ENCODE measurements at places on chromosomes 4 and X.

DNA sequence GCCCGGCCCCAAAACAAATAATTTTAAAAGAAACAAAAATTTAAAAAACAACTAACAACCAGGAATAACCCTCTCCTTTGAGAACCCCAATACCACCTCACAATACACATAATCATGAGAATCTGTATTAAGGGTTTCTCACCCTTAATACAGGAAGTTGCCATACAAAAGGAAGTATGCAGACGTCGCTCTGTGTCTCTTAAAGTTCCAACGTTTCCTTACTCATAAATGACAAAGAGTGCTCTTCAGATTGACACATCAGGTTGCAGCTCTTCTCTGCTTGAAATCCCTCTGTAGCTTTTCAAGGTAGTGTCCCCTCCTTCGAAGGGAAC, 73.9 kb upstream of the IRF2 start:
- DNase-seq = no peak

DNA sequence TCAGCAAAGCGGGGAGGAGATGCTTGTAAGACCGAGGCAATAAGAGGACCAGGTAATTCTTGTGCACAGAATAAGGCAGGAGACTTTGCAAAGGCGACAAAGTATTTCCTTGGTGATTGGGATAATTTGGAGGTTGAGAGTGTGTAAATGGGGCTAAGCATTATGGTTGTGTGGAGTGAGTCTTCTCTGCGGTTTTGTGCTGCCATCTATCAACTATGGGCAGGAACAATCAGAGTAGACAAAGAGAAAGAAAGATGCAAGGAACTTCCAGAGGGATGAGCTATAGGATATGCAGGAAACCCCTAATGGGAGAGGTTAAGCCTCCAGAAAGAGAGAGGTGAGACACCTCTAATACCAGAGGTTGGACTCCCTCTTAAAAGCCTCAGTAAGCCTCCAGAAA, 339.8 kb downstream of the PAPSS1 start:
- no peak for DNase-seq

GRCh38 chr4:59091146-59092142, 1981.3 kb upstream of the IGFBP7 start:
- DNase-seq = no peak

- DNase-seq = no peak
Observed at GRCh38 chr4:55906989-55907388, 41.8 kb upstream of the CEP135 start.

DNA sequence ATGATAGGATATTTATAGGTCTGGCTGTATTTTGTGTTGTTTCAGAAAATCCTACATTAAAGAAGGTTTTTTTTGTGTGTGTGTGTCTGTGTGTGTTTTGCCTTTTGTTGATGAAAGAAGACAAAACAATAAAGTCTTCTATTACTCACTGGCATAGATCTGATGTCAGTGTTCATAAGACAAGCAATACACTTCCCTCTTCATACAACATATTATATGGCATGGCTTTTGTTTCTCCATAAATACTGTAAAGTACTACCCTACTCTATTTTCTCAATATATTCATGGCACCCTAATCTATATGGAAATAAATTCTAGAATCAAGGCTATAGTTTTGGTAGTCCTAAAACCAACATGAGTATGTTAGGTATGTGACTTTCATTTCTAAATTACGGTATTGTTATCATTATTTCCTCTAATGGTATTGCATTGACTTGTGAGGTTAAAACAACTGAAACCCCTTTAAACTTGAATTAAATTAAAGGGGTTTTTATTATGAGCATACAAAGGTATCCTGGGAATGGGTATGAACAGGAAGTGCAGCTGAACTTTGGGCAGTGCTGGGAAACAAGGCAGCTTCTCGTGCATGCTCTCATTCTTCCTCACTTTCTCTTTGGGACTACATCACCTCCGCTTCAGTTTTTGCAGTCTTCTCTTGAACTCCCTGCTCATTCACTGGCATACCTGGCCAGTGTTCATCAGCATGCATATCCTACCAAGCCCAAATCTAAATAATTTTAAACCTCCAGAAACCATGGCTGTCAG, 70.5 kb upstream of the PRSS48 start:
- DNase-seq = no peak

GRCh38 chr4:122619611-122620010, 1.3 kb downstream of the IL21 start:
- DNase-seq = no peak

DNA sequence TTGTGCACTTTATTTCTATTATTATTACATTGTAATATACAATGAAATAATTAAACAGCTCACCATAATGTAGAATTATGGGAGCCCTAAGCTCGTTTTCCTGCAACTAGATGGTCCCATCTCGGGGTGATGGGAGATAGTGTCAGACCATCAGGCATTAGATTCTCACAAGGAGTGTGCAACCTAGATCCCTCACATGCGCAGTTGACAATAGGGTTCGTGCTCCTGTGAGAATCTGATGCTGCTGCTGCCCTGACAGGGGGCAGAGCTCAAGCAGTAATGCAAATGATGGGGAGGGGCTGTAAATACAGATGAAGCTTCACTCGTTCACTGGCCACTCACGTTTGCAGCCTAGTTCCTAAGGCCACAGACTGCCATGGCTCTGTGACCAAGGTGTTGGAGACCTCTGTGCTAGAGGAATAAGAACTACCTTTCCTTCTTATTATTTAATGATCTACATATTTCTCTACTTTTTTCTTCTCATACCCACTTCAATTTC, 492.9 kb upstream of the INTU start:
- DNase-seq = no peak

DNA sequence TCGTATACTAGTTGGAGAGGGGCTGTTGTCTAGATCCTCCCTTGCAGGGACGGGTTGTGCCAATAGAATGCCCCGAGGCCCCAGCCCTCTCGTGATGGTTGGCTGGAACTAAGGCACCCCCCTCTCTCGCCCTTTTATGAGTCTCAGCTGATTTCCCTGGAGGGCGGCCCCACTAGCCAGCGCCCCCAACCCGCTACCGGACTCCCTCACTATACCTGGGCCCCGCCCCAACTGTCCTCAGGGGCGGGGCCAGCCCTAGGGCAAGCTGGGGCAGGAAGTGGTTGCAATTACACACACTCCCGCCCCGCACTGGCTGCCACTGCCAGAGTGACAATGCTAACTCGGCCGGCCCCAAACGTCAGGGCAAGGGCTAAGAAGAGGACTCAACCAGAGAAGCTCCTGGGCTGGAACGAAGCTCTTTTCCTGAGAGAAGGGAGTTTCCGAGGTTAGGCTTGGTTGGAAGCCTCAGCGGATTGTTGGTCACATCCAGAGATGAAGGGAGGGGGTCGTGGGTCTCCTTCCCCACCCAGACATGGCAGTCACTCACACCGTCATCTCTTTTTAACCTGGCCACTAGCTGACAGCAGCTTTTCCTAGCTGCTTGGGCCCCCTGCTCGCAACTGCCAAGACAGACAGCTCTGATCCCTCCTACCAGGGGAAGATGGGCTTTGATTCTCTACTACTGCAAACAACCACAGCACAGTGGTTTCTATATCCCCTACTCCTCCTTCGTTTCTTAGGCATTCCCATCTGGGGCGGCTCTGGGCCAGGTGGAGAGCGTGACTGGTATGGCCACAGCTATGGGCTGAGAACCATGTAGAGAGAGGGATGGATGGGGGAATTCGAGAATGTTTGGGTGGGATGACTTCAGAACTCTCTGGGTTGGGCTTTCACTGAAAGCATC, 21.0 kb upstream of the BCORL1 start:
- DNase-seq = peak; percentile 47

Measured in activated T-cell treated with anti-CD3 and anti-CD28 coated beads, Interleukin-2, amount 50 U/mL, for 4 hours (primary cell).